ENCODE measurements at places on chromosomes 12 and 14.

DNA sequence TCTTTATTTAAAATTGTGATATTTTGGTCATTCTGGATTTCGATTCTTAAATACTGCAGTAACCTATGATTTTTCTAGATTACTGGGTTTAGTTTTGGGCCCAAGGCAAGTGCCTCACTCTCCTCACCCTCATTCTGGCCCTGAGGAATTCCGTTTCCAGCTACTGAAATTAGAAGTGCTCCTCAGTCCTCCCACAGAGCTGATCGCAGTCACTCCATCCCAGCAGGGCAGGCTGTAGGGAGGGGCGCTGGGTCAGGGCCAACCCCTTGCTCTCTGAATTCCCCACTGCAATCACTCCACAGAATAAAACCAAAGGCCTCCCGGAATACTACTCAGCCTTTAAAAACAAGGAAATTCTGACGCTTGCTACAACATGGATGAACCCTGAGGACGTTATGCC, 66.5 kb upstream of the DIO3 start:
- no peak for DNase-seq

DNA sequence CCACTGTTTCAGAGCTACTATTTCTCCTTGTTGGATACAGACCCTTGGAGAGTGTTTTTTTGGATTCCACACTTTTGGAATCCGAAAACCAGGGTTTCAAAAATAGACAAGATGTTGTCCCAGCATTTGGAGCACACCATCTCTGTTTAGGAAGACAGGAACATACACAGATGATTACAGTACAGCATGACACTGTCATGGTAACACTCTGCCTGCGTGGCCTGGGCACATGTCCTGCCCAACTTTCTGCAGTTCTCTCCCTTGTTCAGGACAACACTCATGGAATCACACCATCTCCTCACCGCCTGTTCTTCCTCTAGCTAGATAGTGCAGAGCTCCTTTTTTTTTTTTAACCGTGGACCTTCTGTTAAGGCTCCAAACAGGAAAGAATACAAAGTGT, 369.2 kb downstream of the PDZRN4 start:
- no peak for DNase-seq

DNA sequence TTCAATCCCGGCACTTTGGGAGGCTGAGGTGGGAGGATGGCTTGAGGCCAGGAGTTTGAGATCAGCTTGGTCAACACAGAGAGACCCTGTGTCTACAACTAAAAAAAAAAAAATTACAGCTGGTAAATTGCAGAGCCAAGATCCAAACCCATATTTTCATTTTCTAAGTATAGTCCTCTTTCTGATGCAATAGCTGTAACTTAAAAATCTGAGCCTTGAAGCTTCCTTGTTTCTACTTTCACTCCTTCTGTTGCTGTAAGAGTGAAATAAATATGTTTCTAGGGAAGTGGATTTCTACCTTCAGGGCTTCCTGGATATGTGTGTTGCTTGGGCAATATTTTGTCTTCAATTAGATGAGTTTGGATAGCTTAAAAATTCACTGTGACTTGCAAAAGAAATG, 42.0 kb upstream of the PRICKLE1 start:
- no peak for DNase-seq

DNA sequence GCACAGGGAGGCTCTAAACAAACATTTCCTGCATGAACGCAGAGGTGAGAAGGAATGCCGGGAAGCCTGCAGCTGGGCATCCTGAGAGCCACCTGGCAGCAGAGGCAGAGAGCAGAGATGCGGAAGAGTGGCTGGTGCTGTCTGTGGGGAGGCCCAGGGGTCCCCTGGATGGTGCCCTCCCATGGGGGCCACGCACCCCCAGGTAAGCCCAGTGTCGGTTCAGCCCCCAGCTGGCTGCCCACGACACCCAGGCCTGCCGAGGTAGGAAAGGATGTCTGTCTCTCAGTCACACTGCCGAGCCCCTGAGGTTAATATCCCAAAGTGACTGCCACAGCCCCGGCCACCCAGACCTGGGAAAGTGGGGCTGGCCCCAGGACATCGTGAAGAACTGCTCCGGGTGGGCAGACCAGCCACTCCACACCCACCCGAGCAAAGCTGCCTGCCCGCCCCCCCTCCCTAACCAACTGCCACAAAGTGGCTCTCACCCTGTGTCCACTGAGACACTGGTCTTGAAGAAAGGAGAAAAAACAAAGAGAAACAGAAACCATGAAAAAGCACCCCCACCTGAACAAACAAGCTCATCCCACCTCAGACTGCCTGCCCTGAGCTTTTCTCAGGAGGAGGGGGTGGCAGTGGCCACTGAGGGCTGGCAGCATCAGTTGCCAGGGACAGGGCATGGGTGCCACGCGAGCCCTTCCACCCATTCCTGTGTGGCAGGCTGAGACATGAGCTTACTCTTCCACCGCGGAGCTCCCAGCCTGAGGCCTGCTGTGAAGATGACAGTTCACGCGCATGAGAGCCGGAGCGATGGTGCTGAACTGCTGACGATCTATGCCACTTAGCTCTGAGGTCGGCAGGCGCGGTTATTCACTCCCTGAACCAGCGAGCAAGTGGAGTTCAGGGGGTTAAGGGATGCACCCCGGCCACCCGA, 40.8 kb downstream of the CCDC88C start:
- DNase-seq, result no peak

DNA sequence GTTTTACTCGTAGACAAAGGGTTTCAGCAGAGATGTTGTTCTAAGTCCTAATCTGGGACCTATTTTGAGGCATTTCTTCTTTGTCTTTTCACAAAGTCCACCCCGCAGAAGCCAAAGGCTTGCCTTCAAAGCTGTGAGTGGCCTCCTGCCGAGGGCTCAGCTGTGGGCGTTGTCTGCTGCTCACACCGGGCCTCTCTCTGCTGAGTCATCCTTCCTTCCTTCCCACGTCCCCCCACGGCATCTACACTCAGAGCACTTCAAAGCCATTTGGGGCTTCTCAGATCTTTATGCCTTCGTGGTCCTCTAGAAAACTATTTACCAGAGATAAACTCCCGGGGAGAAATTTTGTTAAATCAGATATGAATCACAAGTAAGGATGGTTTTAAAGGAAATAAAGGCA, 115.9 kb upstream of the TMPO start:
- no peak for DNase-seq

- no peak for DNase-seq
These were observed 81.4 kb upstream of the KRAS start for GRCh38 chr12:25332143-25332542.

- no peak for DNase-seq
These were observed 39.9 kb upstream of the SYCP3 start for GRCh38 chr12:101779200-101779599.

DNA sequence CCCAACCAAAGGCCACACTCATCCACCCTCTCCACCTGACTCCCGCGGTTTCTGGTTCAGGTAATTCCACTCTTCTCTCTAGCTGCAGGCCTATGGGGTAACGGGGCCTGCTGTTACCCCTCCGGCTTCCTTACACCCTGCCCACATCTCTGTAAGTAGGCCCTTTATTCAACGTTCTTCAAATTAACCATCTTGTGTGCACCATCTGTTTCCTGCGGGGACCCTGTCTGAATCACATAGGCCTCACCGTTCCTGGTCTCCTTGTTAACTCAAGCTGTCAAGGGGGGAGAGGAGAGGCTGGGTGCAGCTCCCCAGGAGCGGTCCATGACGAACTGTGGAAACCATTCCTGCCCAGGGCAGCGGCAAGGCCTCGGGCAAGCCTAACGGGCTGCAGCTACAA, 9.3 kb upstream of the DLK1 start:
- DNase-seq, result no peak

DNA sequence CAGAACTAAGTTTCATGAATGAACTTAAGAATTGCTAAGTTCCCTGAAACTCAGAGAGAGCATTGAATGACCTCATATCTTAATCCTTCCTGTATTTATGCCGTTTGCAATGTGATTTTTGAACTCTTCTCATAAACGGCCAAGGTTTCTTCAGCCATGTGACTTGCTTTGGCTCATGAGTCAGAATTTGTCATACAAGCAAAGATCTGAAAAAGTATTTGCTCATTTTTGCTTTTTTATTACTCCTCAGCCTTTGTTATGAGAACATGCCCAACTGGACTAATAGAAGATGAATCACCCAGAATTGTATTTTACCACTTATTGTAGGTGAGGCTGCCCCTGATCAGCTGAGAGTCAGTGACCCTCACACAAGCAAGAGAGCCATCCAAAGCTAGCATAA, 693.8 kb downstream of the BCL11B start:
- DNase-seq, result no peak

GRCh38 chr12:109870648-109871047, 9.7 kb downstream of the GLTP start:
- DNase-seq, result no peak

DNA sequence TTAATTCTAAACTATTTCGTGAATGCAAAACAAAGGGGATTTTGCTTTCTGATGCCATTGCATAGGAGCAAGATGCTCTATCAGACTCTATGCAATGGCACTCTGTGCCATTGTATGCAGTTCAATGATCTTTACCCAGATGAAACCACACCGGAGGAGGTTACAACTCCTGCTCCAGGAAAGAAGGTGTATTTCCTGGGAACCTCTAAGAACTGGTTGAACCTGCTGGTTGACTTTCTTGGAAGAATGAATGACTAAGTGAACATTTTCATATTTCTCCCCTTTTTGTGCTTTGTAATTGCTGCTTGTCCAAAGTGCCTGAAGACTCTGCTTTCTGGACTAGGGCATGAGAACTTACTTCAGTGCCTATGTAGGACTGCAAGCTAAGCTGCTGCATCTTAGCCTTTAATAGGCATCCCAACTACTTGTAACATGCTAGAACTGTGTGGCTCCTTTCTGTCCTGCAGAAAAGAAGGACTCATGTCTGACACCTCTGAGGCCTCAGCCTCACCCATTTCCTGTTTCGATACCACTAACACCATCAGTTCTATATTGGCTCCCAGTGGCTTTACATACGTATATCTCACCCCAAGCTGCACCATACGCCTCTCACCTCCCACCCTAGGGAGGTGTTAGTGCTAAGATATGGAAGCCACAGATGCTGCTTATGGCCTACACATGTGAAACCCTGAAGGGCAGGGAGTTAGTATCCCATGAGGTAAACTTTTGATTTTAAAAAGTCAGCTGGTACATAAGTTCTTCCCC, 193.5 kb upstream of the CNOT2 start:
- no peak for DNase-seq

GRCh38 chr14:60721326-60722106, 2.6 kb downstream of the SIX4 start:
- DNase-seq, result no peak

DNA sequence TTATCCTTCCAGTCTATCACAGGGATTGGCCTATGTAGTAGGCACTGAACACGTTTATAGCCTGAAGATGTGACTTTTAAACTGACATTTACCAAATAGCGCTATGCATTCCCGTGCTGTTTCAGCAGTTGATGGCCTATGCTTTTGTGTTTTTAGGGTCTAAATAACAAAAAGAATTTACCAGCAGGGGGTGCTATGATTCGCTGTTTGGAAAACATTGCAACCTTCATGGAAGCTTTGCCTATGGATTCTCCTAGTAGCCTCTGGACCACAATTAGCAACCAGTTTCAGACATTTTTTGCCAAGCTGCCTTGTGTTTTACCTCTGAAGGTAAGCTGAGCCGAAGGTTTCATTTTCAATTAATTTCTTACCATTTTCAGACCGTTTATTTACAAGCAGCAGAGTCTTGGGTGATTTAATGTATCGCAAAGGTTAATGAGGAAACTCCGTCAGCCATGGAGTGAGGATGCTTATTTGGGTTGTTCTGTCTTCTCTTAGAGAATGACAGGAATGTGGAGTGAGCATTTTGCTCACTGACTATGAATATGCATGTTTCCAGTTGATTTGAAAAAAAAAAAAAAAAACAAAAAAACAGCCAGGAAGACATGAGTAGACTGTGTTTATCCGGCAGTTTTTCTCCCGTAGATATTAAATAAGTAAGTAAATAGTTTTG, 133.1 kb downstream of the PRIMA1 start:
- peak; percentile 7 for DNase-seq

DNA sequence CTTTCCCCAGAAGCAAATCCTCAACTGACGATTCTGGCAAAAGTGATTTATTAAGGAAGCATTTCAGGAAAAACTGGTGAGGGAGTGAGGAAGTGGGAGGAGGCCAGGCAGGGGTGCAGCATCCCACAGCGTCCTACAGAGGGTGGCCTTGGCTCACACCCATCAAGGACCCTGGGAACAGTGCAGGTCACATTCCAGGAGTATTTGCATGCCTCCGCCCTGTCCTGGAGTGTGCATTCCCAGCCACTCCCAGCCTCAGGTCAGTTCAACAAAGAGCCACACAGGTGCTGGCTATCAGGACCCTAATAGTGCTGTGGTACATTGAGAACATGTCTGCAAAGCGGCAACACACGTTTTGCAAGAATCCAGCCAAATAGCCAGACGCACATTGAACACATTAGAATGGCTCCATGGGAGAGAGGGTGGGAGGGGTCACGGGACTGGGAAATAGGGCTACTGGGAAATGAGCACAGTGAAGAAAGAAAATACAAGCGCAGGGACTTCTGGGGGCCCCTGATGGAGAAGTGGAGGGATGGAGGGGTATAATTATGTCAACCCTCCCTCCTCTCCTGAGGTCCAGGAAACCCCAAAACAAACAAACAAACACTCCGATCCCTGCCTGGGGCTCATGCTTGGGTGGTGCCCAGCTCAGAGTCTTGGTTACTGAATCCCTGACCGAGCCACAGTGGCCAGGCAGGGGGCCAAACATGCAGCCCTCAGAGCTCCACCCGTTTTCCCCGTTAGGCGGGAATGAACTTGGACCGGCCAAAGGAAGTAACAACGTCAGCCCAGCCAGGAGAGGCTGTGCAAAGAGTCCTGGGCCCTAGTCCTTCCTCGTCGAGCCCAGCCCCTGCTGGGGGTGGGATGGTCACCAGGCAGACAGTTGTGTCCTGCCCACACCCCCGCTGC, 36.5 kb downstream of the CMKLR1 start:
- no peak for DNase-seq

GRCh38 chr14:38775986-38776385, 327.0 kb downstream of the SEC23A start:
- no peak for DNase-seq

GRCh38 chr12:96876966-96877365, 30.1 kb upstream of the NEDD1 start:
- DNase-seq, result no peak

DNA sequence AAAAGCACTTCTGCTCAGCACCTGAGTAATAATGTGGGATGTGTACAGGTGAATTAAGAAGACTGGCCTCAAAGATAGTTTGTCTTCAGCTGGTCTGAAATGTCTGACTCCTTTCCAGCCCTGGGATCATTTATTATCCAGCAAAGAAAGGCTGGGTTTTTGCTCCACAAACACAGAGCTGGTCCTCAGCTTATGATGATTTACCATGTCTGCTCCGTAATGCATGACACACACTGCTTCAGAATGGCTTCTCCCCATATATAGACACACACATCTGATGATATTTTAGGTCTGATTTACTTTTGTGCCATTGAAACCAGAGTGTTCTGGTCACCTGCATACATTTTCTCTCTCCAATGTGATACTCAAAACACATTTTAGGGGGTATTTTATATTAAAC, 225.0 kb downstream of the SLC25A21 start:
- no peak for DNase-seq

- DNase-seq, result no peak
These were observed 227.7 kb upstream of the CRY1 start for GRCh38 chr12:107320929-107321631.
